ENCODE measurements at places on chromosomes 6 and 20.

DNA sequence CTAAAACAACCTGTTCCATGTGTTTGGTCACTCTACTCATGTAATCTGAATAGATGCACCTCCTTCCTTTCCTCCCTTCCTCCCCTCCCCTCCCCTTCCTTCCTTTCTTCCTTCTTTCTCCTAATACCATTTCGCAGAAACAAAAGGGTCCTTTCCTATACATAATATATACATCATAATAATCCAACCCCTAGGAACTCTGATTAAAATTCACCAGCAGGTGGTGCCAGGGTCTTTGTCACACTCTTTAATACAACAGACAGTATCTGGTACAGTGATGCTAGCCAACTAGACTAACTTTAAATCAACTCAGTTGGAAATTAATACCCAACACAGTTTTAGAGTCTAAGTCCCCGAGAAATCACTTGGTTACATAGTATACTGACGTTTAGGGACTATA lies 181.2 kb upstream of the SHLD1 start:
- peak; percentile 13 for DNase-seq

DNA sequence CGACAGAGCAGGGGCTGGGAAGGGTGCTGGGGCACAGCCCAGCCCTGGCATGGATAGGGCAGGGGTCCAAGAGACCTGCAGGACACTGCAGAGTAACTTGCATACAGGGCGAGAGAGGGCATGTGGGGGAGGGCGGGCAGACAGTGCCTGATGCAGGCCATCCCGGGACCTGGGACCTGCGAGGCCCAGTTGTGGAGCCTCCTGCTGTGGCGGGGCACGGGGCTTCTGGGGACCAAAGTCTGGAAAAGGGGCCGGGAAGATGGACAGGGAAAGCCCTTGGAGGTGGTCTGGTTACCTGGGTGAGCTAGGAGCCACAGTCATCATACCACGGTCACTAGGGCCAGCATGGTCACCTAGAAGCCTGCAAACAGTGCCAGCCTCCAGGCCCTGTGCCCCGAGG lies 412 bp upstream of the TUBB1 start:
- DNase-seq: no peak

DNA sequence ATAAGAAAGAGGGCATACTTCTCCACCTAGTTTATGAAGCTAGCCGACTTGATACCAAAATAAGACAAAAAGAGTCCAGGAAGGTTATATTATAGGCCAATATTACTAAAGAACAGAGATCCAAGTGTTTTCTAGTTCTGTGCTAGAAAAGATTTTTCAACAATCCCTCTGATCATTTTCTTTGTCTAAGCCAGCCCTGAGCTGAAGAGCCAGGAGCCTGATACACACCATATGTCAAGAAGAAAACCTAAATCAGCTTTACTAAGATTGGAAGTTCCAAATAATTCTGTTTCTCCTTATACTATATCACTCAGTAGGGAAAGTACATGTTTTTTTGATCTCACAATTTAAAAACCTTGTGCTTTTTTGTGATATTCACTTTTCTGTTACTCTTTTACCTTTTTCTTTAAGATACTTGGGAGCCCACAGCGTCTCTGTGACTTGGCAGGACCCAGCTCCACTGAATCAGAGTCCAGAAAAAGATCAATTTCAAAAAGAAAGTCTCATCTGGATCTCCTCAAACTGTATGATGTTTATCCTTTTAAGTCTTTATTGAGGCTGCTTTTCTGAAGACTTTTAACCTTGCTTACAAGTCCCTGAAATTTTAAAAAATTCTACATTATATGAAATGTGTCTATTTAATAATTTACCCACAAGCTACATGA lies 43.0 kb upstream of the PBOV1 start:
- DNase-seq: no peak

- DNase-seq: no peak
Observed at GRCh38 chr20:47809161-47809960, 24.1 kb upstream of the SULF2 start.

DNA sequence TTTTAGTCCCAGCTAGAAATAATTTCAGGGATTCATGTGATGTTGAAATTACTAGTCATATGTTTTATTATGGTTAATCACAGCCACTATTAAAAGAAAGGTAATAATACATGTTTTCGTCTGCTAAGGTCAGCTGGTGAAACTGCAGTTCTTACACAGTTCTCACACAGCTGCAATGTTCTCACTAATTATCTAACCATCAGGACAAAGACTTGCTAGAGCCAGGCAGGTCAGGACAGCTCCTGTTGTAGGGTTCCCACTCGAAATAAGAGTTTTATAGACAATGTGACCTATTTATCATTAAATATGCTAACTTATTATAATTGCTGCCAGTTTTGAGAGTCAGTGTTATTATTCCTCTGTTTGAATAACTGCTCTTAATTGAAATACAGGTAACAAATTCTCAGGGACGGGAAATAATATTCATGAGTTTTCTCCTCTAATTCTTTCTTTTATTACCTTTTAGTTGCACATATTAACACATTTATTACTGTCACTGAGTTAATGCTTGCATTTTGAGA lies 97.9 kb downstream of the GJA1 start:
- no peak for DNase-seq

GRCh38 chr6:36973647-36974046 lies 12.3 kb downstream of the MTCH1 start:
- no peak for DNase-seq

GRCh38 chr6:45838996-45839395 lies 176.7 kb downstream of the CLIC5 start:
- DNase-seq: no peak

DNA sequence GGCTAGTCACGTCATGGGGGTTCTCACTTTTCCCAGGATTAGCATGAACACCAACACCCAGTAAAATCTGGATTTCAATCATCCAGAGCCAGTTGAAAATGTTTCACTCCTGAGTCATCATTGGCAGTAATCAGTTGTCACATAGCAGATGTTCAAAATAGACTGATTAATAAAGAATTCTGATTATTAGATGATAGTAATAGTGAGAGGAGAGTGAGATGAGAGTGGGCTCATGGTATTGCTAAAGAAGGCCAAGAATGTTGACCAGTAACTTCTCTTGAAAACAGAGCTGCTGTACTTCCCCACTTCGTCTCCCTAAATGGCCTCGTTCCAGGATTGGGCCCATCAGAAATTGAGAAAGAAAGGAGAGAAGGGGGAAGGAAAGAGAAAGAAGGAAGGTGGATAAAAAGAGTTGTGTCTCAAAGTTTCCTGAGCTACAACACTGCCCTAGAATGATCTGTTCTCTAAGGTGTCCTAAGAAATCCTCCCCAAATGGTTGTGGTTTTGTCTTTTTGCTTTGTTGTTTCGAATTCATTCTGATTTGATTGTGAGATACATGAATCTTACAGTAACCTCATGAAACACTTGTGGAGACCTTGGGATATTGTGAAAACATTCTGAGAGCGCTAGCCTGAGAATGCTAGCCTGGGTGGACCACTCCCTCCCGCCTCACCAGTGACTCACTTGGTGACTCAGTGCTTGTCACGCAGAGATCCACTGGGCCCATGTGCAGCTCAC lies 502.2 kb upstream of the JARID2 start:
- peak; percentile 40 for DNase-seq

- no peak for DNase-seq
Observed at GRCh38 chr6:7770601-7771000, 44.7 kb downstream of the BMP6 start.

DNA sequence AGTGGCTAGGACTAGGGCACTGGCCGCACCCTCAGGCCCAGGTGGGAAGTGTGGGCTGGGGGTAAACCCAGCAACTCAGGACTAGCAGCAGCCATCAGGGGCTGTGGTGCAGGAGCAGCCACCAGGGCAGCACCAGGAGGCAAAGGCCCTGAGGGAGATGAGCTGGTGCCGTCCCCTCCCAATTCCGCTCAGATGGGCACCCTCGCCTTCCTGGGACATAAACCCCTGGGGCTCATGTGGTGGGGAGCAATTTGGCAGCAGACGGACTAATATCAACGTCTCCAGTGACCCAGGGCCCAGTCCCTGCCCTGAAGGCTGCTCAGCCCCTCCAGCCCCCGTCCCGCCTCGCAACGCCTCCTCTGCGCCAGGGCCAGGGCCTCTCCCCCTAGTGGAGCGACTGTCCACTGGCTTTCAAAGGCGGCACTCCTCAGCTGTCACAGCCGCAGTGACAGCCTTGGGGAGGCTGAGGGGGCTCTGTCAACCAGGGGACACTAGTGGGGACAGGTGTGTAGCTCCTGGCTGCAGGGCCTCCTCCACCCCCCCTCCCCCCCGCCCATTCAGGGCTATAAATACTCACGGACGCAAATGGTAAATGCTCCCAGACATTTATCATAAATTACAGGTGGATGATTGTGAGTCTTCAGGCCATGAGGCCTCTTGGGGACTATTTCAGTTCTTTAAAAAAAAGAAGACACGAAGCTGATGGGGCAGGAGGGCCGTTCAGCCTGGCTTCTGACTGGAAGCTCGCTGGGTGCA lies 349.9 kb downstream of the ZFAND3 start:
- no peak for DNase-seq

DNA sequence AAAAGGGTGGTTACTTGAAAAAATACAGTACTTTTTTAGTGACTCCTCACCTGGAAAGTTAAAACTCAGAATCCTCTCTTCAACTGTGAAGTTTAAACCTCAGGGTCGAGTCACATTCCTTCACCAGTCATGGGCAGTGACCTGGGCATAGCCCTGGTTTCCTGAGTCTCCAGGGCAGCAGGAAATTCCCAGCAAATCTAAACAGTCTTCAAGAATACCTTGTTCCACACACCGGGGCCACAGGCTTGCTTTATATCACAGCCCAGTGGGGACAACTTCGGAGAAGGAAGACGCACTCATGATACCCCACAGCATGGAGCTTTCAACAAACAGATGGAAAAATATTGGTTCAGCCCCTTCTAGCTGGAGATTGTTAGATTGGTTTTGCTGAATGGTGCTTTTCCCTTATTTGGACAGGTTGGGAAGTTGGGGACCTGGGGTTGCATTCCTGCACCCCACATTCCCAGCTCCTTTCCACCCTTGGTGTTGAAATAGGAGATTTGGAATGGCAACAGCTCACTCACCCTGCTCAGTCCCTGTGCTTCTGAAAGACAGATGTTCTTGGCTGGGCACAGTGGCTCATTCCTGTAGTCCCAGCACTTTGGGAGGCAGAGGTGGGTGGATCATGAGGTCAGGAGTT lies 113.0 kb upstream of the TMEM170B start:
- DNase-seq: no peak

- no peak for DNase-seq
Observed at GRCh38 chr20:15396900-15397299, 1059.5 kb upstream of the FLRT3 start.

- DNase-seq: no peak
Observed at GRCh38 chr6:113842165-113842564, 15.0 kb upstream of the MARCKS start.

- no peak for DNase-seq
Observed at GRCh38 chr20:51019656-51020592, 3.0 kb downstream of the KCNG1 start.

GRCh38 chr6:158064725-158065251 lies 83.1 kb downstream of the SYNJ2 start:
- DNase-seq: no peak

DNA sequence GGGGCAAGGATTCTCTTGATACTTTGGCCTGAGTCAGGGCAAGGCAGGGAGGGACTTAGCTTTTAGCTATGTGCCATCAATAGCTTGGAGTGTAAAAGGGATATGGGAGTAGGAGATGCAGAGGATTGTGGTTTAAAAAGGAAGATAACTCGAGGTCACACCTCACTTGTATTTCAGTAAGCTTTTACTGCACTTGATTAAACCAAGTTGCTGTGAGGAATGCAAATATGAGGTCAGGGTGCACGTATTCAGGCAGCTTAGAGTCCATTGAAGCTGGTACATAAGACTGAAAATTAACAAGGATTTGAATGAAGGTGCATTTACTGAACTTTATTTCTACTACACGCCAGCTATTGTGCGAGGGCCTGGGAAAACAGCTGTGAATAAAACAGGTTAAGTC lies 32.1 kb downstream of the DSTN start:
- DNase-seq: no peak

- DNase-seq: no peak
Observed at GRCh38 chr20:16518784-16519084, 54.5 kb downstream of the KIF16B start.

GRCh38 chr6:138811866-138812265 lies 16.0 kb downstream of the ECT2L start:
- DNase-seq: no peak

GRCh38 chr20:46368902-46369268 lies 37.5 kb downstream of the ELMO2 start:
- no peak for DNase-seq

GRCh38 chr6:14824484-14825275 lies 421.2 kb upstream of the JARID2 start:
- no peak for DNase-seq

DNA sequence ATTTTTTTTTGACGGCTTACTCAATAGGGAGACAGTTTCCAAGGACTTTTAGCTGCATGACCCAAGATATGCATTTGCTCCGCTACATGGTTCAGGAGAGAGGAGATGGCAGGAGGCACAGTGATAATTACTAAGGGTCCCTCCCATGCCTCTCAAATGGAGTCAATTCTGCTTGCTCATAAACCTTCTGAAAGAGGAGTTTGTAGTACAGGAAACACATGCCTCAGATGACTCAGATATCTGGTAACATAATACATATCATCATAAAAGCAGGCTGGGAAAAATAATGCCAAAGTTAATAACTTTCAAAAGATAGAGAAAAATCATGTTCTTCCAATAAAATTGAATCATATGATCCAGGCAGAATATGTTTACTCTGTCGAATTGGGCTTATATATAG lies 97.6 kb upstream of the DEFB112 start:
- no peak for DNase-seq

GRCh38 chr6:122116119-122116834 lies 283.2 kb upstream of the HSF2 start:
- no peak for DNase-seq

GRCh38 chr6:124132256-124132655 lies 328.6 kb downstream of the NKAIN2 start:
- no peak for DNase-seq

DNA sequence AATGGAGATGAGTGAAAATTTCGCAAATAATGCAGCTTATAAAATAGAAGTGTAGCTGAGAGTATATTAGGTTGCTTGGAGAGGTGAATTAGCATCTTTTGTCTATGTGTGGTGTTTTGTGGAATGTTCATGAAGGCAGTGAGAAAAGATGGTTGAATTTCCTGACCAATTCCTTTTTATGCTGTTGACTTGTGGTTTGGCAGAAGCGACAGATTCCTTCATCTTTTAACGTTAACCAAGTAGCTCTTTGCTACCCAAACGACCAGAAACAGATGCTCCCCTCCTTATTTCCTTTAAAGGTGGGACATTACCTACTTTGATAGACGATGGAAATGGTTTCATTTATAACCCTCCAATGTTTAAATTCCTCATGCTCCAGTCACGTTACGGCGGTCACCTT lies 390.5 kb downstream of the QKI start:
- DNase-seq: no peak
